ENCODE measurements at places on chromosomes 5 and 9.

GRCh38 chr5:167096816-167097215 lies 1194.6 kb upstream of the WWC1 start:
- no peak for DNase-seq

DNA sequence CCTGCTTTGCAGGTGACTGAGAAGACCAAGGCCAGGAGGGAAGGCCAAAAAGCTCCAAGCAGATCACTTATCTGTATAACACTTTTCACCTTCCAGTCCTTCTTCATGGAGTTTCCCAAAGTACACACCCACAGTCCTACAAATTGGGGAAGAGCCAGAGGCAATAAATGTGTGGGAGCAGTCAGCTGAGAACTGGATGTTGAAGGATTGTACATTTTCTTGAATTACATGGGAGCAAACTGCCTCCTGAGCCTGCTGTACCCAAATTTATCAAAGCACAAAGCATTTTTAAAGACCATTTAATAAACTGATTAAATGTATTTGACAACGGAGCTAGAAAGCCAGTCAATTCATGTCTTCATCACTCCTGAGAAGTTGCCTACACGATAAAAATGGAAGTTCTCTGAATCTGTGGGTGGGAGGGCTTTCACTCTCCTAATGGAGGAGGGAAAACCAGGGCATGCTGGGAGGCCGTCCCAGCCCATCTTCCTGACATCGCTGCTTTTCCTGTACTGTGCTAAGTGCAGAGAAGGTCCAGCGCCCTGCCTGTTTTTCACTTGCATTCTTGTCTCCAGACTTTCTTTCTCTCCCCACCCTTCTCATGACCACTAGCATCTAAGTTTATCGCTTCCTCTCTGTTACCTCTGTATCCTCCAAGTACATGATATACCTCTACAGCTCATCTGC lies 79.0 kb downstream of the KCNIP1 start:
- no peak for DNase-seq

GRCh38 chr9:75539523-75539922 lies 350.9 kb upstream of the PCSK5 start:
- DNase-seq, result no peak

GRCh38 chr5:75460942-75461610 lies 50.4 kb downstream of the CERT1 start:
- DNase-seq, result no peak

DNA sequence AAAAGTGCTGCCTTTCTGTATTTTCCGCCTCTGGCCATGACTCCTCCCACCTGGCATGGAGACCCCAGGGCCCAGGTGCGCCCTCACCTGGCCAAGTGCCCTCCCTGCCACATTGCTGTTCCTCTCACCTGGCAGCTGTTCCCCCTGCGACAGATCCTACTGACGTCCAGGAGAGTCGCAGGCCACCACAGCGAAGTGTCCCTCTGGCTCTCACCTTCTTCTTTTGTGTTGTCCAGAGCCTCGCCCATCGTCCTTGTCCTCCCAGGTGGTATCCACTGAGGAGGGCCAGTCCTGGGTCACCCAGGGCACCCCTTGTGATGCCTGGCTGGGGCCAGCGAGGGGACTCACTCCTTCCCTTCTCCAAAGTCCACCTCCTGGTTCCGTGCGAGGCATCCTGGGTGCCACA lies 2.6 kb downstream of the NKD2 start:
- no peak for DNase-seq

GRCh38 chr5:75167345-75167744 lies 69.3 kb downstream of the ANKRD31 start:
- DNase-seq, result no peak

DNA sequence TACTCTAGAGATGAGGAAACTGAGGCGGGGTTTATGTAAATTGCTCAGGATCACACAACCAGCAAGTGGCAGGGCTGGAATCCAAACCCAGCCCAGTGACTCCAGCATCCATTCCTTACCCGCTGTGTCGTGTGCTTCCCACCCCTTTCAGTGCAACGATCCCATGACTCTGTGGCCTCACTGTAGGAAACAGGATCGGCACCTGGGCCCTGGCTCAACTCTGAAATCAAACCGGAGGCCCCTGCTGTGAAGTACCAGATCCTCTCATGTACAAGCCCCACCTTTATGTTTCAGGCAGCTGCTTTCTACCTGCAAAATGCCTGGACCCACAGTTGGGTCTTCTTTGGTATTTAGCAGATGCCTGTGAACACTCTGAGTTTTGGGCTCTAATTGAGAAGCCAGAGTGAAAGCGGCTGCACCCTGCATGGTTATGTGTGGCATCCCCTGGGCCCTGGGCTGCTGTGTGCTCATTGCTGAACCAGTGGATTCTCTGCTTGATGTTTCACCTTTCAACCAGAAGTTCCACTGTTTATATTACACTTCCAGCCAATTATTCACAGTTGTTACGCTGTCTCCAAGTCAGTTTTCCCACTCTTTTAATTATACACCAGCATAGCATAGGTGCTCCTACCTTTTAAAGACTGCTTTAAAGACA lies 36.7 kb downstream of the ABLIM3 start:
- no peak for DNase-seq

DNA sequence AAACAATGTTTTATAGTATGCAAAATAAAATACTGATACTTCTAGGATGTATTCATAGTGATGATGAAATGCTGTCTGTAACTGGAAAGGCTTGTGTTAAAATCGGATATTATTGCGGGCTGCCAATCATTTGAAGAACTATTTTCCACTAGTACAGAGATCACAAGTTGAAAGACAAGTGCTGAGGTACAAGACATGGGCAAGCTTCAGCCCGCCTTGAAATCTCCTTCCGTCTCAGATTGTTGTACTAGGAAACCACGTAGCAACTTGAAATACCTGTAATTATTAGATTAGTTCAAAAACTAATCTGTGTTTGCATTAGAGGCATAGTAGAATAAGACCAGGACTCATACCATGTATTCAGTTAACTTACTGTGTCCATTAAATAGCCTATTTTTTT lies 218.2 kb downstream of the ARHGEF28 start:
- no peak for DNase-seq

DNA sequence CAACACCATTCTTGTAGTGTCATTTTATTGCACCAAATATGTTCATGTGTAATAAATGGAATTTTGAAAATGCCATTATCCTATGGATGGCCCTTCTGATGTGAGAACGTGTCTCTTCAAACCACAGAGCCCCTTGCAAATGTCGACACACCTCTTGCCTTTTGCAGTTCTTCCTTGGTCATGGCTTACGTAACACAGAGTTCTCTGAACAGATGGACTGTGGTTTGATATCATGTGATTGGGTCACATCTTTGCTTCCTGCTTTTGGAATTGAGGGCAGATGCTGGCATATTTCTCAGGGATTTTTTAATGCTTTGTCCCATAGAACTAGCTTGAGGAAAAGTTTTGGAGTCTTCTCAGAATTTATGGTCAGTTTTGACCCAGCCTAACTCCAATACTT lies 4.6 kb downstream of the TGFBR1 start:
- DNase-seq, result no peak

DNA sequence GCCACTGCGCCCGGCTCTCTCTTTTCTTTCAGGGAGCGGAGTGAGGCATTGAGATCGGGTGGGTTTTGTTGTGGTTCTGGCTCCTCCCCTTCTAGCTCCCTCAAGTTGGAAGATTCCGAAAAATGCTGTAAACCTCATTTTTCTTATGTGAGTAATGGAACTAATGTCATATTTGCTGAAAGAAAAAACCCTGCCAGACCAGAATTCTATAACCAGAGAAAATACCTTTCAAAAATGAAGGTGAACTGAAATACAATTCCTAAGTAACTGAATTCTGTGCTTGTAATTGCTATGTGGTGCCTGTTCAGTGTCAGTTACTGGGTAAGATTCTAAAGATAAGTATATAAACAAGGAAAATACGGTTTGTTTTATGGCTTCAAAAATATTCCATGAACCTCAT lies 30.9 kb upstream of the CDK20 start:
- no peak for DNase-seq

DNA sequence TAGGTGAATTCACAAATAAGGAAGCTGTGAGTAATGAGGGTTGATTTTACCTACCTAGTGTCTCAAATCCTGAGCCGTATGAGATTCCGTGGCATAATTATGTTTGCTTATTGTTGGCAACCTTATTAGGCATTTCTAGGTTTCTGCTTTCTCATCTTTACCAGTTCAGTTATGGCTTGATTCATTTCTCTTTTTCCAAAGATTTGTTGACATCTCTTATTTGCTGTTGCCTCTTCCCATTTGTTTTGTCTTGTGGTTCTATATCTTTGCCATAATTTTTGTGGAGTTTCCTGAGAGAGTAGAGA lies 470 bp downstream of the IL31RA start:
- no peak for DNase-seq

- DNase-seq, result no peak
These were observed 22.1 kb upstream of the PTGES start for GRCh38 chr9:129774791-129775447.

DNA sequence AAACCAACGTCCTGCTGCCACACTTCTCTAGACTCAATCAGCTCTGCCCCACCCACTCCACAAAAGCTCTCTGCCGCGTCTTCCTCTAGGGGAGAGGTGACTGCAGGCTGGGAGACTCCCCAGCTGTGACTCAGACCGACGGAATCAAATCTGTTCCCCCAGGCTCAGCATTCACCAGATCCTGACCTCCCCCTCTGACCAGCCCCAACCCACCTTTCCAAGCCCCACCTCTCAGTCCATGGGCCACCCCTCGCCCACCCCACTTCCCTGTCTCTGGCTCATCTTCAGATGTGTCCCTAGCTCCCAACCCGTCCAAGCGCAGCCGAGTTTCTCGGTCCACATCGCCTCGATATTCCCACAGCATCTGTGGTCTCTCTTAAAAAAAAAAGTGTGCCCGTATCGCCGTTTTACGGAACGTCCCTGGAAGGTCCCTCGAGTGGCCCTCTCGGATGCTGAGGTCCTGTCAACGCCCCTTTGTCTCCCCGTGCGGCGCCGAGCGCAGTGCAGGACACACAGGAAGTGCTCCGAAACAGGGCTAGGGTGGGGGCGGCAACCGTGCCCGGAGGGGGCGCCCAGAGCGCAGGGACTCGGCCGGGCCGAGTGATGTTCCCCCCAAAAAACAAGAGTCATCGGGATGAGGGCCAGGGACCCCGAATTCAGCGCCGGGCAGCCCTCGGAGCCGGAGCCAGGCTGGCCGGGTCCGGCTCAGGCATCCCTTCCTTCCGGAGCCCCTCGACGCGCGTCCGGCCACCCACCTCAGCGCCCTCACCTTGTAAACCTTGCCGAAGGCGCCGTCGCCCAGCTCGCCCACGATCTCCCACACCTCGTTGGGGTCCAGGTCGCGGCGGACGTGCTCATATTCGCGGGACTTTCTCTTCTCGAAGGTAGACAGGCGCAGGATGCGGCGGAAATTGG lies 649 bp downstream of the STK10 start:
- DNase-seq, result no peak

- DNase-seq, result no peak
These were observed 25.5 kb upstream of the RAI14 start for GRCh38 chr5:34630596-34630995.

GRCh38 chr9:78582821-78583220 lies 285.9 kb downstream of the PSAT1 start:
- no peak for DNase-seq

DNA sequence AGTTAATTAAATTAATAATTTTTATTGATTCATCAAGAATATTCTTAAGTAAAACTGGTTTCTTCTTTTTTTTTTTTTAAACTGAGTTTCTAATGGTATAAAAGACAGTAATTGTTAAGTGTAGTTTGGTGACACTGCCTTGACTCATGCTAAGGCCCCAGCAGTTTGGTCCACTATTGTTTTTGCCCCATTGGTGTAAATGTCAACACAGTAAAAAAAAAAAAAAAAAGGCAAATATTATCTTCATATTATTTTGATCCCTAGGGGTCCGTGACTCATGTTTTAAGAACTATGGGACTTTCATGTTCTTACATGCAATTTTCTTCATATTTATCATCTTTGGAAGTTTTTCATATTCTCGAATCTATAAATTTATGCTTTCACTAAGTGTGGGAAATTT lies 29.2 kb upstream of the JAK2 start:
- DNase-seq, result no peak

- no peak for DNase-seq
These were observed 129.6 kb upstream of the PPP1R26 start for GRCh38 chr9:135350003-135350315.

- DNase-seq, result no peak
These were observed 129.7 kb downstream of the GOLPH3 start for GRCh38 chr5:32044434-32044833.

DNA sequence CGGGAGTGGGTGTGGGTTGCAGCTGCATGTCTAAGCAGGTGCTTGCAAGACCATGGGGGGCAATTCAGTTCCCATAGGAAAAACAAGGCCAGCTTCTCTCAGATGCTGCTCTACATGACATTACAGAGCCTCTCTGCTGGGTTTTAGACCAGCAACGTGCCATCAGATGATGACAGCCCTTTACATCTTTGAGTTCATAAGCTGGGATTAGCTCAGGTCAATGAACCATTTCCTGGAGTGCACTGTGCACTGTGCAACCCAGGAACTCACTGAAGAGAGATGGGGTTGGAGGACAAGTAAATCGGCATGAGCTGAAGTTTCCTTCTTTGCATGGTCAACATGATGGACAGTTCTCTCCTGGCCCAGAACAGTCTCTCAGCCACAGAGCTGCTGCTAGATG lies 160.6 kb downstream of the MARCHF11 start:
- DNase-seq, result no peak

GRCh38 chr5:90289837-90290236 lies 119.7 kb downstream of the CETN3 start:
- DNase-seq, result no peak

DNA sequence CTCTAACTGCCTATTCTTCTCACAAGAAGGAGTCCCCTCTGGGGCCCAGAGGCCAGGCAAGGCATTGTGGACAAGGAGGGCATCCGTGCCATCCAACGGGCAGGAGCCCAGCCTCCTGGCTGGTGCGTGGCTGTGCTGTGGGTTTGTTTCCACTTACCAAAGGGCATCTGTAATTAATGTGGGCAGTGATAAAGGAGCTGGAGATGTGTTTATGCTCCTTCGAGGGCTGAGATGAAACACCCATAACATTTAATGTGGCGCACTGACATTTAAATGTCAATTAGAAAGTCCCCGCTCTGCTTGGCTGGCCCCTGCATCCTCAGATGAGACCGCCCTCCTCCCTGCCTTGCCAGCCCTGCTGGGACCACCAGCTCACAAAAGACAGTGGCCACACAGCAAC lies 57.1 kb downstream of the KCNIP1 start:
- DNase-seq, result no peak

DNA sequence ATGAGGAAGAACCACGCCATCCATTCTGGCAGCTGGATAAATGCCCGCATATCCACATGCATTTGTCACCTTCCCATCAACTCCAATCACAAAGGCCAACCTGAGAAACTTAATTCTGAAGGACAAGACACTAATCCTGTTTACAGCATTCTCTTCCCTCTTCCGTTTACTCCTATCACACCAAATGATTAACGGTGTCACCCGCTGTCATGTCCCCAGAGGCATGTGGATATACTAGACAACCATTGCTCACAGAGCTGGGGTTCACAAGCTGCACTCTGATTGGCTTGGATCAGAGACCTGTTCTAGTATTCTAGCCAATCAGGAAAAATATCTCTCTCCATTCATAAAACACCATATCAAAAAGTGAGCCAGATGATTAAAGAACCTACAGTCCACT lies 3.6 kb downstream of the MACROH2A1 start:
- no peak for DNase-seq

- peak; percentile 80 for DNase-seq
These were observed 30.7 kb downstream of the AOPEP start for GRCh38 chr9:94757158-94757557.

Data from epithelial cell of proximal tubule (primary cell).